ENCODE measurements at places on chromosomes 11 and 22.

GRCh38 chr11:62401356-62401755 is 17.5 kb upstream of the SCGB1A1 start:
- no peak for DNase-seq

DNA sequence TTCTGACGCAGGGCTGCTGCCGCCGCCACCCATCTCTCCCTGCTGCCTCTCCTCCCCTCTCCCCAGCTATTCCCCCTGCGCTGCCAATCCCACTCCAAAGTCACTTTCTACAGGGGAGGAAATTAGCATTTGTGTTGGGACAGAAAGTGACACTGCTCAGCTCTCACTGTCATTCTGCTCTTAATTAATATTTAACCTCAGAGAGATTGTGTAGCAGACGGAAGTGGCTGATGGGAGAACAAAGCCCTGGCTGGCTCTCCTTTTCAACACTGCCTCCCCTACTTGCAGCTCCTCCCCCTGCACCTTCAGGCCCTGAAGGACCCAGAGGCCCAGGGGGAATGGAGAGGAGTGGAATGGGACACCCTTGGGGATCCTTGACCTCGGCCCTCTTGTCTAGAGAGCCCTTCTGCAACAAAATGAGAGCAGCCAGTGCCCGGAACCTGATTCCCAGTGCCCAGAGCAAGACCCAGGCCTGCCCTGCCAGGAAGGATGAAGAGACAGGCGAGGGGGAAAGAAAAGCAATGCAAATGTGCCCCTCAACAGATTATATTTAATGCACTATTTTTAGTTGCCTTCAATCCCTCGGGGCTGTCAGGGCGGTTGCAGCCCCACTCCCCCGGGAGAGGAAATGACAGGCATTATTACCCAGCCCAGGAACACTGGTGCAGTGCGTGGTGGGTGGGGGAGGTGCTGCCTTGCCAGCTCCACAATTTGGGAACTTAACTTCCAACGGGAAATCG is 14.6 kb upstream of the NRGN start:
- no peak for DNase-seq

- no peak for DNase-seq
These were observed 41.8 kb downstream of the MACROD1 start for GRCh38 chr11:64124147-64124546.

DNA sequence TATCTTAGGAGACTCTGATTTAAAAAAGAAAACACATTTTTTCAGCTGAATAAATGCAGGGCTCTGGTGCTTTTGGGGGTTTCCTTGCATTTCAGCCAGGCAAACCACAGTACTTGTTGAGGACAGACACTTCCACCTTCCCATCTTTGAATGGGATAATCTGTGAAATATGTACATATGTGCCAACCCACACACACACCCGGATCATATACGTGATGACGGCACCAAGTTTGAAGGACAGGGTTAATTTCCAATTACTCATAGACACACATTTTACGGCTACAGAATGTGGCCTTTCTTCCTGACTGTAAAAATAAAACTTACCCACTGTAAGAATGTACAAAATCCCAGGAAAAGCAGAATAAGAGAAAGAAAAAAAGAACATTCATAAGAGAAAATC is 104.4 kb downstream of the MPPED2 start:
- no peak for DNase-seq

DNA sequence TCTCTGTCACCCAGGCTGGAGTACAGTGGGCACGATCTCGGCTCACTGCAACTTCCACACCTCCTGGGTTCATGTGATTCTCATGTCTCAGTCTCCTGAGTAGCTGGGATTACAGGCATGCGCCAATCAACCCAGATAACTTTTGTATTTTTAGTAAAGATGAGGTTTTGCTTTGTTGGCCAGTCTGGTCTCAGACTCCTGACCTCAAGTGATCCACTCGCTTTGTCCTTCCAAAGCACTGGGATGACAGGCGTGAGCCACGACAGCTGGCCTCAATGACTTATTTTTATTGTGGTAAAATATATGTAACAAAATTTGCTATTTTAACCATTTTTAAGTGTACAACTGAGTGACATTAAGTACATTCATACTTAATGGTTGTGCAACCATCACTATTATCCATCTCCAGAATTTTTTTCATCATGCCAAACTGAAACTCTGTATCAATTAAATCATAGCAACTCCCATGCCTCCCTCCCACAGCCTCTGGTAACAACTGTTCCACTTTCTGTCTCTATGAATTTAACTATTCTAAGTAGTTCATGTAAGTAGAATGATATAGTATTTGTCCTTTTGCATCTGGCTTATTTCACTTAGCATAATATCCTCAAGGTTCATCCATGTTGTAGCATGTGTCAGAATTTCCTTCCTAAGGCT is 50.7 kb upstream of the CWF19L2 start:
- DNase-seq, result no peak

GRCh38 chr11:37861671-37862070 is 1263.6 kb upstream of the RAG2 start:
- no peak for DNase-seq

DNA sequence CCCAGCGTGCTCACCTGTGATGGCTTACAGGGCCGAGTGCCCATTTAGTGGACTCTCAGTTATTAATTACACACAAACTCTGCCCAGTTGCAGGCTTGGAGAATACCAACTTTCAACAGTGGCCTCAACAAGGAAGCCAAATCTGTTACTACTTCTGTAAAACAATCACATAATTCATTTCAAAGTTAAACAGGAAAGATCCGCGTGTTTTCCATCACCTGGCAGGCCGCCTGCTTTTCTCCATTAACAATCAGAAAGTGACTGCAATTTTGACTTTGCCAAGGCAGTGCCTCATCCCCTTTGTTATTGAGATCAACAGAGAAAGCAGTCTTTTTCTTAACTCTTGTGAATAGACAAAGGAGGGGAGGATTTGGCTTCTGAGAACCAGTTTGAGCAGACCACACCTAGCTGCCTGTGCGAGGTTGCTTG is 77.7 kb downstream of the BARX2 start:
- no peak for DNase-seq

DNA sequence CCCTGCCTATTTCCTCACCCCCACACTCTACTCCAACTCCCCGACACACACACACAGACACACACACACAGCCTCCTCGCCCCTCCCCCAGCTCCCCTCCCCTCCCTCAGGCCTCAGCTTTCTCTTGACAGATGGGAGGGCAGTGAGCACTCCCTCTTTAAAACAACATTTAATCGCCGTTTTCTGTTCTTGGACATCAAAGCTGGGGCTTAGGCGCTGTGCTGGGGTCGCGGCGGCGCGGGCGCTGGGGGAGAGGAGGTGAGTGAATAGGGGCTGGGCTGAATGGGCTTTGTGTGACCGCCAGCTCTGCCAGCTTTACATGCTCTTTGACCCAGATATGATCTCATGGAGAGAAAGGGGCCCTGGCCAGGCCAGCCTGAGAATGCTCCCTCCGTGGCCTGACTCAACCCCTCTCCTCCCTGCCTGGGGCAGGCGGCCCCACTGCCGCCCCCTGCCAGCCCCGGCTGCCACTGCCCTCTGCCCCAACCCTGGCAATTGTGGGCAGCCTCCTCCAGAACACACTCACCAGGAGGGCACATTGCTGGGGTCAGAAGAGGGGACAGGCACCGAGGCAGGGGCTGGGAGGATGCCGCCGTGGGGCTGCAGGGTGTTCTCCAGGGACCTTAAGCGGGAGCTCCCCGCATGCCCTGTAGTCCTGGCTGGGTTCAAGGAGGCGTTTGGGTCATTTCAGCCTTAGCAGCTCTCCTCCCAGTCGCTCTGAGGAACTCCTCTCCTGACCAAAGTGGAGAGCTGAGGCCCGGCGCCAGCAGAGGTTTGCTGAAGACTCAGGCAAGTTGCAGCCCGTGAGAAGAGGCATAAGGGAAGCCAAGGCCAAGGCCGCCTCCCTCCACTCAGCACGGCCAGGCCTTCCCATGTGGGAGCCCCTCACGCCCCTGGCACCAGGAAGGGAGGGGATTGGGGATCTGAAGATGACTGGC is 38.3 kb upstream of the NNMT start:
- DNase-seq, result no peak

- DNase-seq, result no peak
These were observed 12.0 kb upstream of the GAB2 start for GRCh38 chr11:78429660-78430059.

Measured in T-helper 1 cell (primary cell).